ENCODE measurements at places on chromosomes 5 and 9. TPM values are rescaled to one million over a fixed set of nuclear protein-coding genes. Genes with fewer than 3 reads are reported as not detected.

The GFRA3 gene
- total RNA-seq: 0.05 TPM

The HAPLN1 gene
- not detected for total RNA-seq

The SVEP1 gene
- total RNA-seq: 1.9 TPM

The CAPSL gene
- total RNA-seq: not detected

The RGMB gene
- 9.1 TPM for total RNA-seq

The TMEM167A gene
- total RNA-seq: 86.4 TPM

The OCLN gene
- 12.4 TPM for total RNA-seq

The FST gene
- total RNA-seq: 15.6 TPM

The ANXA2R gene
- 2.5 TPM for total RNA-seq

The OR1Q1 gene
- not detected for total RNA-seq

The RFX3 gene
- total RNA-seq: 1.7 TPM
